CD4-positive, alpha-beta T cell treated with Interleukin-12 subunit alpha and Interleukin-12 subunit beta, for 1 hour (primary cell): ENCODE measurements at places on chromosomes 2 and 18.
A peak's percentile ranks its signal among the peaks of the same experiment; 100 is the strongest.

DNA sequence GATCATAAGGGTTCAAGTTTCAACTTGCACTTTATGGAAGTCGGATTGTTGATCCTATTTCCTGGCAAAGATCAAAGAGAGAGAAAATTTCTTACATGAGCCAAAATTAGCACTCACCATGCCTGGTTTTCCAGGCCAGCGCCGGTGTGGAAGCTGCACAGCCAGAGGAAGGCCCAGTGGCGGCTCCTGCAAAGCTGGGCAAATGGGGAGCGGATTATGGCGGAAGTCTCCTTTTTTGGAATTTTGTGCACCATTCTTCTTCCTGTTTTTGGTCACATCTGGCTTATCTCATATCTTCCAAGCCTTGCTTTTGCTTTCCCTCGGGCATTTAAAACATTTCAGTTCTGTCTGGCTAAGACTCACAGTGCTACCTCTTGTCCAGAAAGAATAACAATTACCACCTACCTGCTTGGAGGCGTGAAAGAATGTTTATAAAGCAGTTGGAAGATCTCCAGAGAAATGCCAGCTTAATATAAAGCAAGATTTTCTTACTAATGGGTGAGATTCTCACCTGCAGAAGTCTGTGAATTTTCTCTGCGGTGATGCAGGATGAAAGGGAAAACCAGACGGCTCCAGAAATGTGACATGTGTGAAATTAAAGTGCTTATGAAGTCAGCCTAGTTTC lies 94.3 kb downstream of the ASAP2 start:
- no peak for DNase-seq

DNA sequence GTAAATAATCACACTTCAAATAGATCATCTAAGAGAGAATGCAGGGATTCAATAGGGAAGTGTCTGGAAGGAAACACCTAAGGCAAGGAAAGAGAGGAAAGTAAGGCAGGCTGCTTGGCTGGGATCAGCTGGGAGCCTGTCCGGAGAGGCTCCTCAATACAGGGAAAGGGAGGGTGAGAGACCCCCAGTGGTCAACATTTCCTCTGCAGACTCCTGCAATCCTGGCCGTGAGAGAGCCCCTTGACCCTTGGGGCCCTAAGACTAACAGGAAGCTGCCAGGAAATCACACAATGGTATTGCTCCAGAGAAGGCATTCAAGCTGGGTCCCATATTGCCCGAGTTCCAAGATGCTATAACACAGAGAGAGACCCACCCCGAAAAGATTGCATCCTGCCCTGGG lies 549.4 kb downstream of the NYAP2 start:
- no peak for DNase-seq

GRCh38 chr2:164599954-164600589 lies 21.2 kb downstream of the GRB14 start:
- DNase-seq = peak; percentile 11

GRCh38 chr2:58133395-58133794 lies 86.8 kb downstream of the VRK2 start:
- no peak for DNase-seq

DNA sequence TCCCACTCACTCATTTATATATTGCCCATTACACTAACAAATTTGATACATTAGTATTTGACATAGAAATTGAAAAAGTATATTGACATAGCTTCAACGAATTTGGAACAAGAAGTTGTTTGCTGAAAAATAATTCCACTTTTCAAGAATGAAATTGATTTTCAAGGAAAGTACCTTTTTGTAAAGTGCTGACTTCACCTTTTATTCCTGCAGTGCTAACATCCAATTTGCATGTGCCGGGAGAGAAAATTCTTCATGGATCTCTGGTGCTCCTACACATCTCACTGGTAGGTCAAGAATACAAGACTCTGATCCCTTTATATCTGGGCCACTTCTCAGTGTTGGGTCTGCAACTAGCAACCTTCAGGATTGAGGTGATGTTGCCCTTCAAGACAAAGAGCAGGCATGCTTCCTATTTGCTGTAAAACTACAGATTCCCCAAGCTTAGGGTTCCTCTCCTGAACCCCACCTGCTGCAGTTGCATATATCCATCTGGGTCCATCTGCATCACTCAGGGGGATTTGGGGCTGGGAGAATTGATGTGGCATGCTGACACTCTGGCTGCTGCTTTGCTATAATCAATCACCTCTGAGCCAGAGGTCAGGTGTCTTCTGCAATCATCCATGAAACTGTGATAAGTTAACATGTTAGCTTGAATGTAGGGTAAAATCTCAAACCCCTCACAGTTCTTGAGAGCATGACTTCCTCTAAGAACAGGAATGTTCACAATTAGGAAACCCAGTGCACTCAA lies 108.4 kb upstream of the TTN start:
- no peak for DNase-seq

- no peak for DNase-seq
Observed at GRCh38 chr2:168469281-168469988, 13.4 kb downstream of the CERS6 start.
